ENCODE measurements at places on chromosomes 4 and X.
A peak's percentile ranks its signal among the peaks of the same experiment; 100 is the strongest.

GRCh38 chrX:21939906-21940305 lies 603 bp upstream of the SMS start:
- no peak for DNase-seq

DNA sequence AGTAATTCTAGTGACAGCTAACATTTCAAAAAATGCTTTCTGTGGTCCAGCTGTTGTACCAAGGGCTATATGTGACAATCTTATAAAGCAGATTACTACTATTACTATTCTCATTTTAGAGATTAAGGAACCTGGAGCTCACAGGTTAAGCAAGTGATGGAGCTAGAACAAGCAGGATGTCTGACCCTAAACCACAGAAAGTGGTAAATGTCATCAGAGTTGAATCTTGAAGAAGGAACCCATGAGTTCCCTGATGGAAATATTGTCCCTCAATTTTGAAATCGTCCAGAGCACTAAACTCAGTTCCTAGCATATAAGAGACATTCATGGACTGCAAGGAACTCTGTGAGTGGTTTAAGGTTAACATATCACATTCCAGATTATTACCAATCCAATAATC lies 214.0 kb downstream of the APBB2 start:
- no peak for DNase-seq

DNA sequence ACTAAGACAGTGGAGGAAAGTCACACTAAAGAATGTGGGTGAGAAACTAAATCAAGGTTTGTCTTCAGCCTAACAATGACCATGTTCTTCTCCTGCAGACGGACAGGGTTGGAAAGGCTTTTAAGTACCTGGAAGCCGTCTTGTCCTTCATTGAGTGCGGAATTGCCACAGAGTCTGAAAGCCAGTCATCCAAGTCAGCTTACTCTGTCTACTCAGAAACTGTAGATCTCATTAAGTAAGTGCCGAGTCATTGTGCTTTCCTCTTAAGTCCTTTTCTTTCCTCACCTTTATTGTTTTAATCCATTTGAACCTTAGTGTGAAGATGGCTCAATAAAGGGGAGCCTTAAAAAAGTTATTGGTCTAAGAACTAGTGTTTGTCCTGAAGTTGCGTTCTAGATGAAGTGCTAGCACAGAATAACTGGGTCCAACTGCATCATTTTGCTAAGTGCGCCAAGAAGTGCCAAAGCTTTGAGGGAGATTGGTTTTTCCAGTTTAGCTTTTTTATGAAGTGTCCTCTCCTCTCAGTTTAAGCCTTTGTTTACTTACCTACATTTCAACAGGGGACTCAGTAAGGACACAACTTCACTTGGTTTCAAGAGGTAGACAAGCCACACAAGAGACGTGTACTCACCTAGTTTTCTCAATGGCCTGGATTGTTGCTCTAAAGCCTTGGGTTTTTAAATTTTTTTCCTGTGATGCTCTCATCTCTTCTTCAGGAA lies 89.3 kb downstream of the KLHL8 start:
- DNase-seq = no peak

- DNase-seq = no peak
These were observed 494.4 kb downstream of the KCNIP4 start for GRCh38 chr4:21454201-21454600.

DNA sequence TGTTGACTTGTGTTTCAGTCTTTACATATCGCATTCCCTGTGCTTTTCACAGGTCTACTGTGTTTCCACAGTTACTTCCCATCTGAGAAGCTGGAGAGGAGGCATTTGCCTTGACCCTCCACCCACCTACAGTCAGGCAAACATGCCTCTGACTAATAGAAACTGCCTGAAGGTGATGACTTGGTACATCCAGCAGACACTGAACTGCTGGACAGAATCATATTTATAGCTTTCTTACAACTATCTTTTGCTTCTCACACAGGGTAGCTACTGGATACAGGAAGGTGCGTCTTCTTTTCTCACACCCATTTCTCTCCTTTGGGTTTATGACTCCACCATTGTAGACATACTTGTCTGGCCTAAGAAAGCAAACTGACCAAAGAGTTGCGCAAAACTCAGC lies 58.0 kb downstream of the VGLL1 start:
- DNase-seq = no peak

DNA sequence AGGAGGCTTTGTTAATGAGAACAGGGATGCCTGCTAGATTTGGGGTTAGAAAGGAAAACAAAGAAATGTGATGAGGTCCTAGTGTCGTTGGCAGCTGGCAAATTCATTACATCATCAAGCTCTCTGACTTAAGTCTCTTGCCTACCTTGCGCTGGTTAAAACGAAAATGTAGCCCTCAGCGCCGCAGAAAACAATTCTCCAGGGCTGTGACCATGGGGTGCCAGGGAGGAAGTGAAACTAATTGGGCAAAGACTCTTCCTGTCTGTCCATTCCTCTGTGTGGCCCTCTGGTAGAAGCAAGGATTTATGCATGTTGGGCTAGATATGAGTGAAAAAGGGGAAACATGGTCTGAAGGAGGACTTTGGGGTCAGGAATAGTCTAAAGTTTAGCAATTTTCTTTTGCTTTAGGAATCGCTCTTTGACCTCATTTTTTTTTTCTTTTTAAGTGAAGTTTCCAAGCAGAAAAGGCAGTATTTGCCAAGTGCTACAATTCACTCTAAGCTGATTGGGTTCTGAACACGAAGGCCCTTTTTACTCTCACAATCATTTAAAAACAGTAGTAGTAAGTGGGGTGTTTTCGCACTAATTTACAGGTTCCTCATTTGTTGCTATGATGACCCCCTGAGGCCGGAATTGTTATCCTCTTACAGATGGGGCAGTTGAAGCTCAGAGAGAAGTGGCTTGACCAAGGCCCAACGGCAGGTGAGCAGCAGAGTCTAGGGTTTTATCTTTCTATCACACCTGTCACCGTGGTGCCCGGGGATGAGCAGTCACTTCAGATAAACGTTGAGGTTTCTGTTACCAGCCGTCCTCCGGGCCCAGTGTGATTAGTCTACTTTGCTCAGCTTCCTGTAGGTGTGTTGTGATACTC lies 27.3 kb upstream of the CHRNA9 start:
- DNase-seq = peak; percentile 29

- no peak for DNase-seq
These were observed 9.5 kb upstream of the AMMECR1 start for GRCh38 chrX:110327336-110327735.

- no peak for DNase-seq
These were observed 36.8 kb downstream of the TMPRSS11A start for GRCh38 chr4:67926485-67926884.

DNA sequence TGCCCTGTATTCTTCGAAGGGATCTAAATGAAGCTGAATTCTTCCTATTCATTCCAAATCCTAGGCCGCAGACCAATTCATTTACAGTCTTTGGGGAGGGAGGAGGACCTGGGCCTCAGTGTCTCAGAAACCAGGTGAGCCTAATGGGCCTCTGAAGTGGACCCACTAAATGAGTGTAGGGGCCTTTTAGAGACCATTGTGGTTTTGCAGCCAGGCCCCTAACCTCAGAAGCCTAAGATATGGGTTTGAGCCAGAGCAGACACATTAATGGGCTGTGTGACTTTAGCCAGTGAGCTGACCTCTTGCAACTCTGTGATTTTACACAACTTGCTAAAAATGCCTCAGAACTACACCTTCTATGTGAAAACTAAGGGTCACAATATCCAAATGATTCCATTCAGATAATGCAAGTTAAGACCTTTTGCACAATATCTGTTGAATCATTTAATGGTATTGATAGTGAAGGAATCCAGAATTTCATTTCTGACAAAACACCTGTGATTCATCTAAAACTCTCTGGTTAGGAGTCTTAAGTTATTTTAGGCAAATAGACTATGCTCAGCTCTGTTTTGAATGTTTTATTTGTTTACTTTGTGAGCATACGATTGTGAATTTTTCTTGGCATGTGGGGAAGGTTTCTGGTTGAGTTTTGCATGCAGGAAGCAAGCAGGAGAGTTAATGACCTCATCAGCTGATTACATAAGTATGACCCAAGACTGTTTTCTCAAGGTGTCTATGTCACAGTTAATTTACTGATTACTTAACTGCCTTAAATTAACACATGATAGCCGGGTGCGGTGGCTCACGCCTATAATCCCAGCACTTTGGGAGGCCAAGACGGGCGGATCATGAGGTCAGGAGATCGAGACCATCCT lies 75.0 kb downstream of the EVC start:
- DNase-seq = no peak

DNA sequence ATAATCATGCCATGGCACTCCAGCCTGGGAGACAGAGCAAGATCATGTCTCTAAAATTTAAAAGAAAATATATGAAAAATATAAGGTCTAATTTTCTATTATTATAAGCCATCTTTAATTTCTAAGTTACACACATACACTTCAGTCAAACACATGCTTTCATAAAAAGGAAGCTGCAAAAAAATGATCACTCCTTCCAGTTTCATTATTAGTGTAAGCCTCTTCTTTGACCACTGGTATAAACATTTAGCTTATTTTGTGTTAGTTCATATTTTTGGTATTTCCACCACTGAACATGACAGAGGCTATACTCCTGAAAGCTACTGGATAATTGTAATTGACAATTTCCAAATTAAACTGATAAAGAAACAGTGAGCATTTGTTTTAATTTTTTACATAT lies 163.3 kb upstream of the USP38 start:
- DNase-seq = no peak

- no peak for DNase-seq
These were observed 3.2 kb upstream of the ASMTL start for GRCh38 chrX:1455948-1456280.

DNA sequence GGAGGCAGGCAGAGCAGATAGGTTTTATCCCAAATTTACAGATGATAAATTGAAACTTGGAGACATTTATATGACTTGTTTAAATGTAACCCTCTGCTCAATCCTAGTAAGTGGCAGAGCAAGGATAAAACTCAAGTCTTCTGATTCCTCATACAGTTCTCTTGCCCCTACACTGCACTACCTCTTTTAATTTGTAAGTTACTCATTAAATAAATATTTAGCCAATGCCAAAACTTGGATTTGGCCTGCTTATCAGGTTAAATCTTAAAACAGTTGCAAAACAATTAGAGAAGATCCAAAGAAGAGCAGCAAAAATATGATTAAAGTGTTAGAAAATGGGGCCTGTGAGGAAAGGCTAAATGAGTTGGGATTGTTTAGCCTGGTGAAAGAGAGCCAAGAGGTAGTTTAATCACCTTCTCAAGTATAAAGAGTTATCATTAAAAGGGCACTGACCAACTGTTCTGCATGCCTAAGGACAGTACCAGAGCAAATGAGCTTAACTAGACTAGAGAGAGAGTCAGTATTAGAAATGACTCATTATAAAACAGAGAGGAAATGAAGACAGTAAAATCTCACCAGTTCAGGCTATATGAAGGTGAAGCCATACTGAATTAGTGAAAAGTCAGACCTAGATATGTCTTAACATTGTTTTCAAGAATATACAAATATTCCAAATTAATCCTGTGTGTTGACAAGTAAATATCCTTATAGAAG lies 146.3 kb downstream of the GRIA3 start:
- DNase-seq = no peak

DNA sequence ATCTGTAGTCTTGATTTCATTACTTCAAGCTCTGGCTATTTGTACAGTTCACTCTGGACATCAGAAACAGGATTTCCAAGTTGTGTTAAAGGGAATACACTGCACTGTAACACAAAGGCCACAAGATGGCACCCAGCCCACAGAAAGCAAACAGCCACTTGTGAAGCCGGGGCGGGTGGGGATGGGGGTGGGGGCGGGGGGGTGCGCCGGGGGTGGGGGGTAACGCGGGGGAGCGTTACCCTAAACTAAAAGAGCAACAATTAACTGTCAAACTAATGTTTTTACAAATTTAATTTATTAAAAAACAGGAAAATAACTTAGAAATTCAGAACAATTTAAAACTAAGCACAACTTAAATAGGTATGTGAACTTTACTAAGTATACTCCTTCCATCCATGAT lies 27.3 kb downstream of the PRDX4 start:
- DNase-seq = no peak

DNA sequence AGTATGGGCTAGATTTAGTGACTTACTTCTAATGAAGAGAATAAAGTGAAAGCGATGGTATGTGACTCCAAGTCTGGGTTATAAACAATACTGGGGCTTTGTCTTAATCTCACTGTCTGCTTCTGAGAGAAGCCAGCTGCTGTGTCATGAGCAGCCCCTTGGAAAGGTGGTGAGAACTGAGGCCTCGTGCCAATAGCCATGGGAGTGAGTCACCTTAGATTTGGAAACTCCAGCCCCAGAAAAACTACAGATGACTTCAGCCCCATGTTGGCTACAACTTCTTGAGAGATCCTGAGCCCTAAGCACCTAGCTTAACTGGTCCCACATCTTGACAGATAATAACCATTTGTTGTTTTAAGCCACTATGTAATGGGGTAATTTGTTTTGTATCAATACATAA lies 77.6 kb downstream of the CWH43 start:
- no peak for DNase-seq

GRCh38 chr4:8837181-8837841 lies 34.3 kb downstream of the HMX1 start:
- no peak for DNase-seq

- DNase-seq = no peak
These were observed 29.2 kb downstream of the SMIM14 start for GRCh38 chr4:39609454-39609931.

- no peak for DNase-seq
These were observed 39.6 kb downstream of the FGFBP1 start for GRCh38 chr4:15898902-15899301.

DNA sequence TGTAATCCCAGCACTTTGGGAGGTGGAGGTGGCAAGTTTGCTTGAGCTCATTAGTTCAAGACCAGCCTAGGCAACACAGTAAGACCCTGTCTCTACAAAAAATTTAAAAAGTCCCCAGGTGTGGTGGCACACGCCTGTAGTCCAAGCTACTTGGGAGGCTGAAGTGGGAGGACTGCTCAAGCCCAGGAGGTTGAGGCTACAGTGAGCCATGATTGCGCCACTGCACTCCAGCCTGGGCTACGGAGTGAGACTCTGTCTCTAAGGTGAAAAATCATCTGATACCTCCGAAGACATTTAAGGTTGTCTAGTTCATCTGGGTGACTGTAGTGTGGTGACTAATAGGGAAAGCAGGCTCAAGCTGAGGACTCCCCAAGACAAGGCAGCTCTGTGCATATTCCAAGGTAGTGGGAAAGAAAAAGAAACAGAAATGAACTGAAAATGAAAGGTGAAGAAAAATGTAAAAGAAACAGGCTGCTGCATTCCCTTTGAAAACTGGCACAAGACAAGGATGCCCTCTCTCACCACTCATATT lies 23.3 kb downstream of the FRYL start:
- DNase-seq = no peak

DNA sequence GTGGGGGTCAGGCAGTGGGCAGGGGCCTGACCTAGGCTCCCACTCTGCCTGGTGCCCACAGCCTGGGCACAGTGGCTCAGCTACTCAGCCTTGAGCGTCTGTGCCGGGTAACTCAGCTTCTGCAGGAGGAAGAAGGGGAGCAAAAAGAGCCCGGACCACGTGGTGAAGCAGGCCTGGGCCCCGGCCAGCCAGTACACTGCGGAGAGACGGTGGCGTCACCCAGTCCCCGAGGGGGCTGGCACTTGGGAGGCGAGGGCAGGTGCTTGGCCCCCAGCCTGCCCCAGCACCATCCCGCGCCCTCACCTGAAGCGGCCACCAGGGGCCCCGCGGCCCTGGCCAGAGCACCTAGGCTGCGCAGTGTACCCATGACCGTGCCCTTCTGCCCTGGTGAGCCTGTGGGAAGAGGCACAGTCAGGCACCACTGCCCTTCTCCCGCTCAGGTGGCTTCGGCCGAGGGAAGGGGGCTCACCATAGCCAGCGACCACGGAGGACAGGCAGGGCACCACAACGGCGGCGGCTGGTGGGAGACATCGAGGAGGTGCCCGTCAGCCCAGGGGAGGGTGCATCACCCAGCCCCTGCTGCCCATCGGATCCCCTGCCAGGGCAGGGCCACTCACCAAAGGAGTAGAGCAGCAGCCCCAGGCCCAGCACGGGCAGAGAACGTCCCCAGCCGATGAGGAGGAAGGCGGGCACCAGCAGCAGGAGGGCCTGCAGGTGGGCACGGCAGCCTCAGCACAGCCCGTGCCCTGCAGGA lies 32.3 kb downstream of the NOP14 start:
- no peak for DNase-seq
